ENCODE measurements at places on chromosomes 4 and X.

DNA sequence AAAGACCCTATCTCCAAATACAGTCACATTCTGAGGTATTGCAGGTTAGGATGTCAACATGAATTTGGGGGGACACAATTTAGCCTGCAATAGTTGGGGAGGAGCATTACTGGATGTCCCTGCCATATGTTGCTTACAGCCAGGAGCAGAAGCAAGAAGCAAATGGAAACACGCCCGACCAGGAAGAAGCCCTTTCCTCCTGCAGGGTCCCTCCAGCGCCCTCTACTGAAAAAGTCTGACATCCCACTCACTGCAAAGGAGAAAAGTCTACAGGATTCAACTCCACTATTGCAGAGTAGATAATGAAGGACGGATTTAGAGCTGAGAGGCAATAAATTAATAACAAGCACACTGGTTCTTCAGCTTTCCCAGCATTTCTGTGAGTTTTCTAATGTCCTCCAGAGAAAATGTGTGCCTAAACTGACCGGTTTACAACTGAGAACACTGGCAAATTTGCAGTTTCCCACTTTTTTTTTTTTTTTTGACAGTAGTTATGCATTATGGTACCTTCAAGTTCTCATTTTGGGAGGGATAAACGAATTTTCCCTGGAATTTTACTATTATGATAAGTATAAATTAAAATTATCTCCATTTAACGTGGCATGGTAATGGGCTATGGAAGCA is 31.7 kb downstream of the COQ2 start:
- no peak overlapping the region for H3K4me3 ChIP-seq
- H3K4me1 ChIP-seq, result peaks cover 80% of the 10 kb centered on the region
- no peak overlapping the region for H3K27ac ChIP-seq
- H3K27me3 ChIP-seq, result no peaks in the 10 kb centered on the region
- H3K36me3 ChIP-seq, result peaks cover 2% of the 10 kb centered on the region

DNA sequence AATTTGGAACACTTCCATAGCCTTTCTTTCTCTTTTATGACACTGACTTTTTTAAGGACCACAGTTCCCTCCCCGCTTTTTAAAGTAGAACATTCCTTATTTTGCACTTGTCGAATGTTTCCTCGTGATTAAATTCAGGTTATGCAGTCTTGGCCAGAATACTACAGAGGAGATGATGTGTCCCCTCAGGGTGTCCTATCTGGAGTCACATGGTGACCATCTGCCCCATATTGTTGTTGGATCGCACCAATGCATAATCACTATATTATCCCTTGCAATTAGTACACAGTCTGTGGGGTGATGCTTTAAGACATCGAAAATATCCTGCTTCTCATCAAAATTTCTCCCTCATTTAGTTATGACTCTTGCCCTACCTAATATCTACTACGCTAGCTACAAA is 27.4 kb downstream of the WDFY3 start:
- DNase-seq, result no peak
- H3K27ac ChIP-seq, result peak overlapping the region; percentile 81
- H3K36me3 ChIP-seq, result peaks cover 13% of the 10 kb centered on the region
- no peak overlapping the region for H3K4me3 ChIP-seq
- H3K27me3 ChIP-seq, result no peaks in the 10 kb centered on the region

DNA sequence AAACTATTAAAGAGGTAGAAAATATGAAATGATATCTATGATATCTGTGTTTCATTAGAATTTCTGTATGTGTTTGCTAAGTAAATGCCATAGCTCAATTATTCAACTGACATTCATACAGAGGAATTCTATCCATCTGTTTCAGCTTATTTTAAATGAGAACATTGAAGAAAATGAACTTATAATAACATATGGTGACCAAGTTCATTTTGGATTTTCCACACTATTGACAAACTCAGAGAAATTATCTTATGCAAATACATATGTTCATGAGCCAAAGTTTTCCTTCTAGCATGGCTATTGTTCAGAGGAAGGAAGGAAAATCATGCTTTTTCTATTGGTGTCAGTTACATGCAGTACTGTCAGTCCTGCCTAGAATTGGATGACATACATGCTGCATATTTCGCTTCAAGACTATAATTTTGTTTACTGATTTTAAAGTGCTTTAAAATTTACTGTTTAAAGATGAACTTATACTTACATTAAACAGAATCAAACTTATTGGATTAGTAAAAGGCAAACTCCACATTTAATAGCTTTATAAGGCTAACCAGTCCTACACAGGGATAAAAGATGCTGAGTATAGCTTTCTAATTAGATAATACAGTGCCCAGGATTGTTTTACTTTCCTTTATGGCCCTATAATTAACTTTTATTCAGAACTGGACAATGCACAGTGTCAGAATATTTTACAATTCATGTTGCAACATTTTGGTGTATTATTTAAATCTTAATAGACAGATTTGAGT is 646.2 kb downstream of the TRAM1L1 start:
- no peaks in the 10 kb centered on the region for H3K4me1 ChIP-seq
- no peak for DNase-seq
- H3K4me3 ChIP-seq, result no peak overlapping the region
- no peaks in the 10 kb centered on the region for H3K36me3 ChIP-seq

- H3K27me3 ChIP-seq, result no peaks in the 10 kb centered on the region
- H3K27ac ChIP-seq, result no peak overlapping the region
- DNase-seq, result no peak
- H3K36me3 ChIP-seq, result no peaks in the 10 kb centered on the region
These were observed 505.1 kb downstream of the PPARGC1A start for GRCh38 chr4:23384741-23385140.

GRCh38 chr4:55409468-55410171 is 13.9 kb downstream of the TMEM165 start:
- no peaks in the 10 kb centered on the region for H3K4me1 ChIP-seq
- H3K4me3 ChIP-seq, result no peak overlapping the region
- no peaks in the 10 kb centered on the region for H3K27me3 ChIP-seq
- DNase-seq, result no peak
- H3K27ac ChIP-seq, result 0 out of 2 replicates have a peak overlapping the region, but pooled peaks have one; percentile 15

DNA sequence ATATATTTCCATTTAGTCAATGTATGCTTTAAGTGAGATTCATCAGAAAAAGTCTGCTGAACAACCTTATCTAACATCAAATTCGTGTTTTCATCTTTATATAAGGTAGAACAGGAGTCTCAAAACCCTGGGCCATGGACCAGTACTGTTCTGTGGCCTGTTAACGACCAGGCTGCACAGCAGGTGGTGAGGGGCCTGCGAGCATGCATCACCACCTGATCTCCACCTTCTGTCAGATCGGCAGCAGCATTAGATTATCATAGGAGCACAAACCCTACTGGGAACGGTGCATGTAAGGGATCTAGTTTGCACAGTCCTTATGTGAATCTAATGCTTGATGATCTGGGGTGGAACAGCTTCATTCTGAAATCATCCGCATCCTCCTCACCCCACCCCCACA is 3.2 kb downstream of the CTSO start:
- no peaks in the 10 kb centered on the region for H3K27me3 ChIP-seq
- no peak overlapping the region for H3K27ac ChIP-seq
- DNase-seq, result no peak
- peaks cover 3% of the 10 kb centered on the region for H3K36me3 ChIP-seq

DNA sequence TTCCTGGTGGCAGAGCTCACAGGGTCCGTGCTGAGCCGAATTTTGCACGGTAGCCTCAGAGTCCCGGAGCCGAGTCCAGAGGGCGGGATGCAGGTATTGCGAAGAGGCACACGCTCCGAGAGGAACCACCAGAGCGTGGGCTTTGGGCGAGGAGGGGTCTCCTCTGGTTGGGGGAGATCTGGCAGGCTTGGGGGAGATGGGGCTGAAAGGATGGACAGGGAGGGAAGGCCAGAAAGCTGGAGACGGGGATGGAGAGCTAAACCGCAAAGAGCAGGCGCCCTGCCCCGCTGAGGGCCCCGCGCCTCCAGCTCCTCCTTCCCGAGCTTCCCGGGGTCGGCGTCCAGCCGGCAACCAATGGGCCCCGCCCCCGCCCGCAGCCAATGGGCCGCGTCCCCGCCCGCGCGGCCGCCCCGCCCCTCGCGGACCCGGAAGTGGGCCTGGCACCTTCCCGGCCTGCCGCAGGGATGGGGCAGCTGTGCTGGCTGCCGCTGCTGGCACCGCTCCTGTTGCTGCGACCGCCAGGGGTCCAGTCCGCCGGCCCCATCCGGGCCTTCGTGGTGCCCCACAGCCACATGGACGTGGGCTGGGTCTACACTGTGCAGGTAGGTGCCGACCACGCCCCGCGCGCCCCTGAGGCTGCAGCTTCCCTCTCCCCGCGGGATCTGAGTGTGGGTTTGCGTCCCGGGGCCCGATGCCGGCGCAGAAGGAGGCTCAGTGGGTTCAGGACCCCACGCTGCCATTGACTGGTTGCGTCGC is at the start of gene MAN2B2:
TSS of gene MAN2B2 (plus strand) at position 443 of the 756 bp plus-strand sequence. CDS start at position 465, 22 bp downstream.
- no peak within 1 kb of the TSS for H3K27ac ChIP-seq
- no peaks in the 10 kb centered on the region for H3K27me3 ChIP-seq
- peak; percentile 40 for DNase-seq
- peaks cover 10% of the 10 kb centered on the region for H3K4me1 ChIP-seq

DNA sequence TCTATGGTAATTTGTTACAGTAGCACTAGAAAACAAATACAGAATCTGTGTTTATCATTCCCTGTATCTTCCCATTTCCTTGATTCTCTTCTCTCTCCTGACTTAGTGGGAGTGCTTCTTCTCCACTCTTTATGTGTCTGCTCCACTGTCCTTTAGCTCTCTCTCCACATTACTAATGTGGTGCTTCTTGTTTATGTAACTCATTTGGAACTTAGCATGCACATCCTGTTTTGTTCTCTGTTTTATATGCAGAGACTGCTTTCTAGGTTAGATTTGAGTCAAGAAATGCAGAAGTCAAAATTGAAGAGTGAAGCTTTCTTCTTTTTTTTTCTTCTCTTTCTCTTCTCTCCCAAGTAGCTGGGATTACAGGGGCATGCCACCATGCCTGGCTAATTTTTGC is 25.9 kb downstream of the ADH1A start:
- H3K4me1 ChIP-seq, result no peaks in the 10 kb centered on the region
- DNase-seq, result no peak
- H3K27ac ChIP-seq, result no peak overlapping the region
- H3K36me3 ChIP-seq, result no peaks in the 10 kb centered on the region

DNA sequence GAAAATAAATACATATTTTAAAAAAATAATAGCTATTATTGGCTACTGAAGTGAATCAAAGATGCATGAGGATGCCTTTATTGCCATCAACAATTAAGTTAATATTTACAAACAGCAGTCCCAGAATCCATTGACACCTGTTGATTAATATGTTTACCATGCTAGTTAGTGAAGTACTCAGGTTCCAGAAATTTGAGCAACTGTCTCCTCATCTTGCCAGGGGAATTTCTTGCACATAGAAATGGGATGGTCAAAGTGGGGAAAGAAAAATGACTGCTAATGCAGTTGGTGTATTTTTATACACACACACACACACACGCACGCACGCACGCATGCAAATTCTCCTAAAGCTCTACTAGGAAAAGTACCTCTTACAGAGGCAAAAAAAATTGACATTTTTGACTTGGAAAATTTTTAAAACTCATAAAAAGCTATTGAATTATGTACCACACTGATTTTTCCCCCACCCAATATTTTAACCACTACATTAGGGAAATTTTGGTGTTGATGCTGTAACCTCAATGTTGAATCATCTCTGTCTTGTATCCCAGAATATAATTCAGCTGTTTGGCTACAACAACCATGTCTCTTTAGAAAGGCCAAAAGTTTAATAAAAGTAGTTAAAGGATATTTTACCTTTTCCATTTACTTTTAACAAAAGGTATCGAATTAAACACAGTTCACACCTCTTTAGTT is 105.3 kb upstream of the TMEM150C start:
- no peak for DNase-seq
- H3K27me3 ChIP-seq, result no peaks in the 10 kb centered on the region
- no peaks in the 10 kb centered on the region for H3K4me1 ChIP-seq
- H3K4me3 ChIP-seq, result no peak overlapping the region

DNA sequence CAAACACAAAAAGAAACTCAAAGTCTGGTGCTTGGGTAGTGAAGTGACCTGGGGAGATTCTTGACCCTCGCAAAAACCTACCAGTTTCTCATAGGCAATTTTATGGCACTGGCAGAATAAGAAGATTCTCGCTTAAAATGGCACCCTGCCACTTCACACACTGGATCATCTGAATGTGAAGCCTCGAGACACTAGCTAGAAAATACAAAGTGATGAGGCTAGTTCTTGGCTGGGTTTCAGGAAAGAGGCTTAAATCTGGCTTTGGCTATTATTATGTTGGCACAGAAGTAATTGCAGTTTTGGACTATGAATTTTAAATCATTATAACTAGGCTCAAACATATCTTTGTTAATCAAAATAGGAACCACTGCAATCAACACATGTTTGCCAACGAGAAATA is 634.7 kb upstream of the BOD1L1 start:
- no peak overlapping the region for H3K4me3 ChIP-seq
- no peak for DNase-seq
- no peaks in the 10 kb centered on the region for H3K27me3 ChIP-seq
- no peak overlapping the region for H3K27ac ChIP-seq

DNA sequence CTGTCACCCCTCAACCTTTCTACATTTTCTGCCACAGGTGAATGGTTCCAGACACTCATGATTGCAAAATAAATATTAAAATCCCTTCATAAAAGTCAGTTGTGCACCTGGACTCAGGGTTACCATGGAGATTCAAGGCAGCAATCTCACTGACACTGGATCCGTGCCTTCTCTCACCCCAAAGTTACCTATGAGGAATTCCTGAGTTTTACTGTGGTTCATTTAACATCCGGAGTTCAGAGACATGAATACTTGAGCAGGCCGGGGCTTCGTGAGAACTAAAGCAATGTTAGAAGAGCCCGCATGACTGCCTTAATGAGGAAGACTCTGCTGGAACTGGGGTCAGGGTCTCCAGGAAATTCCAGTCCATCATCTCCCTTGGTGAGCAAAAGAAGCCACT is 12.5 kb upstream of the CLNK start:
- no peak for DNase-seq
- H3K27ac ChIP-seq, result no peak overlapping the region
- H3K27me3 ChIP-seq, result no peaks in the 10 kb centered on the region
- no peaks in the 10 kb centered on the region for H3K36me3 ChIP-seq
- no peaks in the 10 kb centered on the region for H3K4me1 ChIP-seq

DNA sequence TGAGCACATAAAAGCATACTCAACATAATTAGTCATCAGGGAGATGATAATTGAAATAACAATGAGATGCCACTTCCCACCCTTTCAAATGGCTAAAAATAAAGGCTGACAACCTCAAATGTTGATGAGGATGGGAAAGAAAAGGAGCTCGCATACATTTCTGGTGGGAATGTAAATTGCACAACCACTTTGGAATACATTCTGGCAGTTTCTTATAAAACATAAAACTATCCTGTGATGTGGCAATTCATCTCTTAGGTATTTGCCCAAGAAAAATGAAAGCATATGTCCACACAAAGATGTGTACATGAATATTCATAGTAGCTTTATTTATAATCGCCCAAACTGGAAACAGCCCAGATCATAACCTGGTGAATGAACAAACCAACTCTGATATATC is 687 bp upstream of the ZNF275 start:
- DNase-seq, result no peak
- peaks cover 7% of the 10 kb centered on the region for H3K36me3 ChIP-seq
- no peaks in the 10 kb centered on the region for H3K27me3 ChIP-seq
- peaks cover 7% of the 10 kb centered on the region for H3K4me1 ChIP-seq
- H3K4me3 ChIP-seq, result peak overlapping the region; percentile 85
- H3K27ac ChIP-seq, result no peak overlapping the region

- H3K27me3 ChIP-seq, result no peaks in the 10 kb centered on the region
- H3K36me3 ChIP-seq, result no peaks in the 10 kb centered on the region
- H3K27ac ChIP-seq, result no peak overlapping the region
- no peak for DNase-seq
- no peak overlapping the region for H3K4me3 ChIP-seq
These were observed 21.0 kb upstream of the TMSB15B start for GRCh38 chrX:103941201-103941975.

- peak overlapping the region; percentile 80 for H3K27ac ChIP-seq
- no peak overlapping the region for H3K4me3 ChIP-seq
- no peak for DNase-seq
- H3K4me1 ChIP-seq, result peaks cover 14% of the 10 kb centered on the region
- H3K27me3 ChIP-seq, result no peaks in the 10 kb centered on the region
These were observed 18.5 kb upstream of the CXCL3 start for GRCh38 chr4:74056858-74057562.

Measured in SJSA1 (cell line).